ENCODE measurements at places on chromosomes 5 and 9. TPM values are rescaled to one million over a fixed set of nuclear protein-coding genes. Genes with fewer than 3 reads are reported as not detected.

DNA sequence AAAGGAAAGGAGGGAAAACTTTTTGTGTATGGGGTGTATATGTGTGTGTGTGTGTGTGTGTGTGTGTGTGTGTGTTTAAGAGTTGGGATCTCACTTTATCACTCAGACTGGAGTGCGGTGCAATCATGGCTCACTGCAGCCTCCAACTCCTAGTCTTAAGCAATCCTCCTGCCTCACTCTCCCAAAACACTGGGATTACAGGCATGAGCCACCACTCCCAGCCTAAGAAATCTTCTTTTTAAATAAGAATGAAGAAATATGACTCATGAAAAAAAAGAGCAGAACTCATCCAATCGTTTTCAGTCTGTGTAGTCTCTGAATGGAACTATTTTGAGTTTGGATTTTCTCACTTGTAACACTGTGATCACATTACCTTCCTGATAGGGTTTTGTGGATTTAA is 601.5 kb downstream of the ACTL7B start:
- no peaks in the 10 kb centered on the region for H3K36me3 ChIP-seq
- no peak for DNase-seq
- H3K27ac ChIP-seq: no peak overlapping the region
- no peak overlapping the region for H3K4me3 ChIP-seq
- H3K4me1 ChIP-seq: no peaks in the 10 kb centered on the region

DNA sequence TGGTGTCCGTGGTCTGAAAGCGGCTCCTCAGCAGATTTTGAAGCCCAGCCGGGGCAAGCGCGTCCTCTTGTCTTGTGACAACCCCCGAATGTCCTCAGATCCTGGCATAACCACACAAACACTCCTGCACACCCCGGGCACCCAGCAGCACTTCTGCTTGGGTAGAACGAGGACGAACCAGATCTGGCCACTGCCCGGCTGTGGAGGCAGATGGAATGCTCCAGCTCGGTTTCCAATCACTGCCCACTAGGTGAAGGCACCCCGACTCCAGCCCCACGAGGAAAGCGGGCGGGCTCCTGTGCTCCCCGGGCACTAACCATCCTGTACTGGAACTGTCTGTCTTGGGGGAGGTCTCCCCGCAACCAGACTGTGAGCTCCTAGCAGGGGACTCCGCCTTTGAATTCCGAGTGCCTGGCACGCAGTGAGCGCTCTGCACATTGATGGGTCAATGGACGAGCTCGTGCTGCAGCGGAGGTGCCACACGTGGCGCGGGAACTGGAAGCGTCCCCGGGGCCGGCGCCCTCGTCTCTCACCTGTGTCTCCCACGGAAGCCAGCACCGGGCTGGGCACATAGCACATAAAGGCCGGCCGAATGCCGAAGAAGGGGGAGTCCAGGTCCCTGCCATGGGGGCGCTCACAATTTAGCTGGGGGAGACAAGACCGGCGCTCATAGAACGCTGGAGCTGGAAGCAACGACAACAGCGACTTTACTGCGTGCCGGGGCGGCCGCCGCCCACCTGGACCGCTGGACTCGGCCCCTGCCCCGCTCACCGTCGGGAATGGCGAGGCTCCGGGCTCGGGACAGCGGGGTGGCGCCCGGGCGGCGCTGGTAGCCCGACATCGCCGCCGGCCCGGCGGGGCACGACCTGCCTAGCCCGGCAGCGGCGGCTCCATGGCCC is 608 bp downstream of the ENTR1 start:
- H3K36me3 ChIP-seq: peaks cover 50% of the 10 kb centered on the region
- DNase-seq: peak; percentile 87
- no peaks in the 10 kb centered on the region for H3K27me3 ChIP-seq
- H3K4me3 ChIP-seq: peak overlapping the region; percentile 88
- peaks cover 63% of the 10 kb centered on the region for H3K4me1 ChIP-seq
- peak overlapping the region; percentile 90 for H3K27ac ChIP-seq

GRCh38 chr5:149135536-149136201 is 5.6 kb upstream of the ABLIM3 start:
- no peak overlapping the region for H3K4me3 ChIP-seq
- no peaks in the 10 kb centered on the region for H3K4me1 ChIP-seq
- H3K27ac ChIP-seq: no peak overlapping the region
- H3K36me3 ChIP-seq: no peaks in the 10 kb centered on the region
- no peak for DNase-seq

GRCh38 chr9:106862821-106863720 is at the start of gene ZNF462:
Gene ZNF462 (plus strand): TSS chr9:106863166. CDS start chr9:106923384, 60,218 bp downstream.
- no peaks in the 10 kb centered on the region for H3K4me1 ChIP-seq
- H3K27ac ChIP-seq: peak within 1 kb of the TSS; percentile 77
- H3K27me3 ChIP-seq: peaks cover 16% of the 10 kb centered on the region

DNA sequence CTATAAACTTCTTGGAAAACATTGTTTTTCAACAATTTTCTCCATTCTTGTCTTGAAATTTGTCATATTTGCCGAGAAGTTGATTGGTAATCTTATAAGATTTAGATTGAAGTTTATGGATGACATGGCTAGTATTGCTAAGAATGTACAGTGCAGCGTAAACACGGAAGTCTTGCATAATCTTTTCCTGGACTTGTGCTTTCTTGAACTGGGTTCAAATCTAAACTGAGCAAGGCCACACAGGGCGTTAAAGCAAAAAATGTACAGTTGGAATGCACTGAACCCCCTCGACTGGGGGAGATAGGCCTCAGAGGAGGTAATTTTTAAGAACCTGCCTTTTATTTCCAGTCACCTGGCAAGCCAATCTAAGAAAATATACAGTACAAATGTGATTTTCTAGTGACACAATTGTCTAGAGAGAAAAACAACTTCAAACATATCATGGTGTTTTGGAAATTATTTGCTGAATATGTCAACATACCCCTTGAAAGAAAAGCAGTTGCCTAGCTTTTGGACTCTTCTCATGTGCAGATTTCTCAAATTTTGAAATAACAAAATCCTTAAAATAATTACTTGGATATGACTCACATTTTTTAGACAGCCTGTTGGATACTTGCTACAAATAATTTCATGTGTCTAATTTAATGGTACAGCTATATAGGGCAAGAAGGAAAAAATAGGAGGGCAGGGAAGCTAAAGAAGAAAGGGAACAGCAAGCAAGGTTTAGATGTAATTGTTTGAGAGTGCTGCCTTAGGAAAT is 18.5 kb upstream of the GAS1 start:
- no peak overlapping the region for H3K27ac ChIP-seq
- no peak for DNase-seq
- H3K4me1 ChIP-seq: no peaks in the 10 kb centered on the region
- no peaks in the 10 kb centered on the region for H3K36me3 ChIP-seq

- no peaks in the 10 kb centered on the region for H3K36me3 ChIP-seq
- DNase-seq: no peak
- no peaks in the 10 kb centered on the region for H3K4me1 ChIP-seq
- H3K4me3 ChIP-seq: no peak overlapping the region
- no peak overlapping the region for H3K27ac ChIP-seq
- H3K27me3 ChIP-seq: peaks cover 18% of the 10 kb centered on the region
These were observed 17.8 kb upstream of the PANK3 start for GRCh38 chr5:168596927-168597326.

- no peaks in the 10 kb centered on the region for H3K27me3 ChIP-seq
- H3K36me3 ChIP-seq: no peaks in the 10 kb centered on the region
- peak overlapping the region; percentile 99 for H3K27ac ChIP-seq
These were observed 424 bp downstream of the HNRNPA0 start for GRCh38 chr5:137753691-137754187.

DNA sequence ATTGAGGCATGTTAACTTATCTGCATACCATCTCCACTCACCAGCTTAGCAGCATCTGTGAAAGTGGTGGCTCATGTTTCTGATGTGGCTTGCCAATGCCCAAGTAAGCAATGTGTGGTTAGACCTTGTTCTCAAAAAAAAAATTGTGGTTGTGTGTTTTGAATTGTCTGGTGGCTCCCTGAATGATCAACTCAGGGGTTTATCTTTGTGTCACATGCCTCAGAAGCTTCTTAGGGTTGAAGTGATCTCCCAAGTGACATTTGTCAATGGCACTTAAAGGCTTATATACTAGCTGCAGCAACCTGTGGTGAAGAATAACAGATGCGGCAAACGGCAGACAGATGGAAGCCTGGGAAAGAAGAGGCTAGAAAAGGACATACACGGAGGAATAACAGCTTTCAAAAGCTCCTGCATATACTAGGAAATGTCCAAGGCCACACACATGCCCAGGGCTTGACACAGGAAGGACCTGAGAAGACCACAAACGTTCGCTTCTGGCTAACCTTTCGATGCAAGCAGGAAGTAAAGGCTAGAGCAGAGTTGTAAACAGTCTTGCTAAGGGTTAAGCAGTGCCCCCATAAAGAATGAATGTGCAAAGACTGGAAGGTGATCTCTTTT is 42.2 kb upstream of the FSD1L start:
- H3K27ac ChIP-seq: no peak overlapping the region
- peaks cover 24% of the 10 kb centered on the region for H3K27me3 ChIP-seq
- H3K4me1 ChIP-seq: peaks cover 4% of the 10 kb centered on the region

GRCh38 chr9:124278054-124278540 is 20.3 kb downstream of the NEK6 start:
- H3K27ac ChIP-seq: no peak overlapping the region
- no peaks in the 10 kb centered on the region for H3K36me3 ChIP-seq
- no peak overlapping the region for H3K4me3 ChIP-seq
- H3K27me3 ChIP-seq: no peaks in the 10 kb centered on the region
- peaks cover 34% of the 10 kb centered on the region for H3K4me1 ChIP-seq
- no peak for DNase-seq

DNA sequence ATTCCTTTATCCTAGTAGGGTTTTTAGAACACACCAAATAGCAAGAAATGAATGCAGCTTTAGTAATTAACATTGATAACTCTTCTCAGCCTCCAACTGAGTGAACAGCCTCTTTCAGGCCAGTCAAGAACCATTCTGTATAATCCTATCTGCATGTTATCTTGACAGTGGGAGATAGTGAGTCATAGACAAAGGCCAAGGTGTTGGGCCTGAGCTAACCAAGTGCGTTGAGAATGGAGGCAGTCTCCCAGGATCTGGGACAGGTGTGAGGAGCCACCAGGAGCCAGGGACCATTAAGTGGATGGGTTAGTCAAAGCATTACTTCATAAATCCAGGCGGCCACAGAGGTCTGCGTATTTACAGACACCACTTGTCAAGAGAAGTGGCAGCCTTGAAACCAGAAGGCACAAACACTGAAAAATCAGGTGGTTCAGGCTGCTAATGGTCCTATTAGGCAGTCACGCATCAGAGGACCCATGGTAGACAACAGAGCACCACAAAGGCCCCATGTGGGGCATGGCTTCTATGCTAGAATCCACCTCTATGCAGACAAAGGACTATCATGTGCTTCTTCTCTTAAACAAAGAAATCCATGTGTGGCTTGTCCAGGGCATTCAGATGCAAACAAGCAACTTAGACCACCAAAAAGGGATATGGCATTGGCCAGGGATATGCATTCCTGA is 409.7 kb upstream of the PIK3R1 start:
- H3K27ac ChIP-seq: no peak overlapping the region
- no peak for DNase-seq
- no peak overlapping the region for H3K4me3 ChIP-seq
- no peaks in the 10 kb centered on the region for H3K36me3 ChIP-seq

GRCh38 chr9:114282926-114283325 is 40.0 kb upstream of the ORM1 start:
- H3K36me3 ChIP-seq: no peaks in the 10 kb centered on the region
- H3K4me3 ChIP-seq: no peak overlapping the region
- peak; percentile 3 for DNase-seq
- H3K27me3 ChIP-seq: no peaks in the 10 kb centered on the region
- H3K27ac ChIP-seq: no peak overlapping the region
- H3K4me1 ChIP-seq: no peaks in the 10 kb centered on the region

DNA sequence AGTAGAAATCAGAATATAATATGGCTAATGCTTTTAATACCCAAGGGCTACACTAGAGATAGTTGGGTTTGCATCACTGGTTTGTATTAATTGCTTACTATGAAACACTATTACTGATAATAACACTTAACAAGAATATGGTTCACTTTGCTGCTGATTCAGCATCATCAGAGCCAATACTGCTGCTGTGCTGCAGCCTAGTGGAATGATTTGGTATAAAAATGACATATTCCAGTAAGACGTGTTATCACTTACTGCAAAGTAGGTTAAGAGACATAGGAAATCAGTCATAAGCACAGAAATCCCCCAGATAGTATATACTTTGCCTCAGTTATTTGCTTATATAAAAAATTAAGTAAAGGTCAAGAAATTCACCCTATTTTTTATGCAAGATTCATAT is 2.8 kb downstream of the CDH10 start:
- H3K27me3 ChIP-seq: peaks cover 9% of the 10 kb centered on the region
- no peak overlapping the region for H3K27ac ChIP-seq
- H3K4me1 ChIP-seq: no peaks in the 10 kb centered on the region
- H3K4me3 ChIP-seq: no peak overlapping the region
- no peaks in the 10 kb centered on the region for H3K36me3 ChIP-seq

GRCh38 chr9:135085830-135086546 is 1.5 kb upstream of the OLFM1 start:
- H3K4me3 ChIP-seq: peak overlapping the region; percentile 26
- H3K27ac ChIP-seq: no peak overlapping the region
- DNase-seq: peak; percentile 82

- H3K36me3 ChIP-seq: no peaks in the 10 kb centered on the region
- H3K4me3 ChIP-seq: no peak overlapping the region
- H3K4me1 ChIP-seq: no peaks in the 10 kb centered on the region
- no peak for DNase-seq
- H3K27ac ChIP-seq: no peak overlapping the region
- no peaks in the 10 kb centered on the region for H3K27me3 ChIP-seq
These were observed 189.7 kb downstream of the DCP2 start for GRCh38 chr5:113166261-113166660.

- H3K27me3 ChIP-seq: no peaks in the 10 kb centered on the region
- H3K4me1 ChIP-seq: peaks cover 16% of the 10 kb centered on the region
- H3K36me3 ChIP-seq: no peaks in the 10 kb centered on the region
- no peak overlapping the region for H3K27ac ChIP-seq
These were observed 18.3 kb downstream of the MARCHF3 start for GRCh38 chr5:127011961-127012644.

- H3K27ac ChIP-seq: no peak overlapping the region
- H3K27me3 ChIP-seq: no peaks in the 10 kb centered on the region
- H3K4me1 ChIP-seq: no peaks in the 10 kb centered on the region
- H3K36me3 ChIP-seq: no peaks in the 10 kb centered on the region
These were observed 46.3 kb downstream of the MAST4 start for GRCh38 chr5:66642538-66642937.

GRCh38 chr5:10695055-10695649 is 65.9 kb downstream of the DAP start:
- no peaks in the 10 kb centered on the region for H3K27me3 ChIP-seq
- peaks cover 21% of the 10 kb centered on the region for H3K4me1 ChIP-seq
- no peaks in the 10 kb centered on the region for H3K36me3 ChIP-seq
- H3K27ac ChIP-seq: no peak overlapping the region
- no peak overlapping the region for H3K4me3 ChIP-seq

- H3K27ac ChIP-seq: no peak overlapping the region
- no peaks in the 10 kb centered on the region for H3K36me3 ChIP-seq
- no peak overlapping the region for H3K4me3 ChIP-seq
These were observed 52.9 kb downstream of the GDNF start for GRCh38 chr5:37786862-37787519.

- peak overlapping the region; percentile 89 for H3K27ac ChIP-seq
- H3K4me1 ChIP-seq: peaks cover 83% of the 10 kb centered on the region
- no peaks in the 10 kb centered on the region for H3K27me3 ChIP-seq
- no peak for DNase-seq
- H3K4me3 ChIP-seq: no peak overlapping the region
These were observed 81.9 kb downstream of the RAPGEF1 start for GRCh38 chr9:131657940-131658339.

Gene ACSL6
- 1.3 TPM for polyA plus RNA-seq

Gene PCDHGC4
- 0.03 TPM for polyA plus RNA-seq

Gene SPATA31D4
- 0.02 TPM for polyA plus RNA-seq

Gene FAM78A
- 17.4 TPM for polyA plus RNA-seq

Gene NMUR2
- not detected for polyA plus RNA-seq

Gene PCDHB11
- 0.19 TPM for polyA plus RNA-seq

Gene IQGAP2
- polyA plus RNA-seq: 14.8 TPM

Gene TAF11L5
- polyA plus RNA-seq: not detected

Gene GRIN3A
- 0.11 TPM for polyA plus RNA-seq

Gene PCDHB5
- 0.20 TPM for polyA plus RNA-seq

Gene OR13C4
- polyA plus RNA-seq: not detected

Gene DDX4
- polyA plus RNA-seq: not detected

Data from spleen (tissue), 13 donors.